ENCODE measurements at places on chromosomes 1 and 21. TPM values are rescaled to one million over a fixed set of nuclear protein-coding genes. Genes with fewer than 3 reads are reported as not detected.

DNA sequence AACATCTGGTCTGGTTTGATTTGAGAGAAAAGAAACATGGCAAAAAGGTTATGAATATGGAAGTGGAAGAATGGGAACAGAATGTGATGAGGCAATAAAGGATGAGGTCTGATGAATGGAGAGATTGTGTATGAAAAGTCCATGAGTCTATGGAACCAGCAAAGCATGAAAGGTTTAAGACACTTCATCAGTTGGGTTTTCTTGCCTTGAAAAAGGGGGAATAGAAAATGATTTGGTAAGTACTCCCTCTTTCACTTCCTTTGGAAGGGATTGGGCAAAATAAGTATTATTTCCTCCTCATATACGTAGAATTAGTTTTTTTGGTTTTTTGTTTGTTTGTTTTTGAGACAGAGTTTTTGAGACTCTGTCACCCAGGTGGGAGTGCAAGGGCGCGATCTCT, 155.8 kb downstream of the TRIM33 start:
- no peak overlapping the region for H3K27ac ChIP-seq
- H3K4me3 ChIP-seq, result no peak overlapping the region
- H3K27me3 ChIP-seq, result no peaks in the 10 kb centered on the region
- DNase-seq, result no peak
- no peaks in the 10 kb centered on the region for H3K36me3 ChIP-seq

GRCh38 chr1:234168061-234168724, 205.1 kb upstream of the COA6 start:
- no peaks in the 10 kb centered on the region for H3K4me1 ChIP-seq
- no peak for DNase-seq
- H3K27ac ChIP-seq, result no peak overlapping the region

DNA sequence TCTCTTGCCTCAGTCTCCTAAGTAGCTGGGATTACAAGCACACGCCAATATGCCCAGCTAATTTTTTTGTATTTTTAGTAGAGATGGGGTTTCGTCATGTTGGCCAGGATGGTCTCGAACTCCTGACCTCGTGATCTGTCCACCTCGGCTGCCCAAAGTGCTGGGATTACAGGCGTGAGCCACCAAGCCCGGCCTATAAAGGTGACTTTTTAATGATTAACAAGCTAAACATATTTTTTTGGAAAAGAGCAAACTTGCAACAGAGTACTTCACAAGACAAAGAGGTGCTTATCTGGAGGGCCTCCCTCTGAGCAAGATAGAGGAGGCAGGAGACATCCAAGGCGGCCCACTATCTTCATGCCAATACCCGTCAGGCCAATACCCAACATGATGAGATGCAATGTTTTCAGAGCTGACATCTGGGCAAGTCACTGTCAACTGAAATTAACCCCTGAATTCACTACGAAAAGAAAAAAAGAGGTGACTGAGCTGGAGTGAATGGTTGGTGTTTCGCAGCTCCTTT, 10.5 kb downstream of the BCAR3 start:
- no peak overlapping the region for H3K4me3 ChIP-seq
- peaks cover 50% of the 10 kb centered on the region for H3K4me1 ChIP-seq
- peaks cover 3% of the 10 kb centered on the region for H3K36me3 ChIP-seq
- no peak for DNase-seq
- no peak overlapping the region for H3K27ac ChIP-seq

DNA sequence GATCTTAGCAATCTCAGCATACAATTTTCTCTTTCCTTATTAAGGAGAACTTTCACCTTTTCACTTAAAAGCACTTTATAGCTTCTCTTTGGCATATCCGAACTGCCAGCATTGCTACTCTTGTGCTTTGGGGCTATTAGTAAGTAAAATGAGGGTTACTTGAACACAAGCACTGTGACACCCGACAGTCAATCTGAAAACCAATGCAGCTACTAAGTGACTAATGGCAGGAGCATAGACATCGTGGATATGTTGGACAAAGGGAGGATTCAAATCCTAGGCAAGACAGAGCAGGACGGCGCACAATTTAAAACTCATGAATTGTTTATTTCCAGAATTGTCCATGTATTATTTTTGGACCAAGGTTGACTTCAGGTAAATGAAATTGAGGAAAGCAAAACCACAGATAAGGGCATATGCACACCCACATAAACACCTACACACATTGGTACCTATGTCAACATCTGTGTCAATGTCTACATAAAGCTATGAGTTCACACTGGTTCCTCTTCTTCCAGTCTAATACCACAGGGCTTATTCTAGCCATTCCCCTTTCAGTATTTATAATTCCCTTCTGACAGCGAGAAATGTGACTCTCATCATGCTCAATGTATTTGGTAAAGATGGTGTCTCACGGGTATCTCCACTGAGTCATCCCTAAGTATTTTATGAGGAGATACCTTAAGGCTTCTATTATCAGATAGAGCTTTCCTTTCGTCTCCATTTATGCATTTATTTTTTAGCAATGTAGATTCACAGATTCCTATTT, 75.3 kb upstream of the RALGPS2 start:
- no peaks in the 10 kb centered on the region for H3K36me3 ChIP-seq
- H3K27me3 ChIP-seq, result no peaks in the 10 kb centered on the region
- no peak overlapping the region for H3K27ac ChIP-seq

- DNase-seq, result no peak
- H3K4me3 ChIP-seq, result no peak overlapping the region
These were observed 37.5 kb upstream of the ARF1 start for GRCh38 chr1:228044961-228045360.

- no peaks in the 10 kb centered on the region for H3K4me1 ChIP-seq
- H3K27ac ChIP-seq, result no peak overlapping the region
- no peaks in the 10 kb centered on the region for H3K27me3 ChIP-seq
- H3K36me3 ChIP-seq, result no peaks in the 10 kb centered on the region
- no peak for DNase-seq
- H3K4me3 ChIP-seq, result no peak overlapping the region
These were observed 671.6 kb upstream of the ZP4 start for GRCh38 chr1:238562341-238562740.

DNA sequence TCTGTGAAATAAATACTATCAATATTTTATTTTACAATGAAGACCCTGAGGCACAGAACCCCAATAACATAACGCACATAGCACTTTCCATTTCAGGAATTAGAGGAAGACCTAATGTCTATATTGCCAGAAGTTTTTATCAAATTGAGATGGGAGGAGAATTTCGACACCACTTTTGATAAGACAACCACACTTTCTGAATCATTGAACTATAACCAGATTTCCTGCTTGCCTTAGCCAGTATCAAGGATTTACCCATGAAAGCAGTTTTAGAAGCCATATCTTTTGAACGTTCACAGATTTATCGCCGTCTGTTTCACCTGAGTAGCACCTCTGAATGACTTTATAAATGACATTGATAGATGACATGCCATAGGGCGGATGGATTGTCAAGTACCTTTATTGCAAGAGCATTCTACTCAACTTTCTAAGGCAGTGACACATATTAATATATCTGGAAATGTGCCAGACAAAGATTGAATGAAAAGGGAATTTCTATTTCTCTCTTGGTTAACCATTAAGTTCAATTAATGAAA, 768.4 kb downstream of the LTN1 start:
- H3K27ac ChIP-seq, result no peak overlapping the region
- H3K4me3 ChIP-seq, result no peak overlapping the region
- H3K27me3 ChIP-seq, result no peaks in the 10 kb centered on the region
- peaks cover 3% of the 10 kb centered on the region for H3K4me1 ChIP-seq

GRCh38 chr1:218459878-218460711, 115.0 kb downstream of the TGFB2 start:
- DNase-seq, result peak; percentile 30
- H3K36me3 ChIP-seq, result no peaks in the 10 kb centered on the region
- no peak overlapping the region for H3K4me3 ChIP-seq
- peaks cover 24% of the 10 kb centered on the region for H3K4me1 ChIP-seq
- H3K27me3 ChIP-seq, result no peaks in the 10 kb centered on the region

- peaks cover 7% of the 10 kb centered on the region for H3K4me1 ChIP-seq
- no peak overlapping the region for H3K27ac ChIP-seq
- no peak for DNase-seq
- peaks cover 6% of the 10 kb centered on the region for H3K27me3 ChIP-seq
These were observed 973 bp downstream of the C1orf74 start for GRCh38 chr1:209783386-209783785.

DNA sequence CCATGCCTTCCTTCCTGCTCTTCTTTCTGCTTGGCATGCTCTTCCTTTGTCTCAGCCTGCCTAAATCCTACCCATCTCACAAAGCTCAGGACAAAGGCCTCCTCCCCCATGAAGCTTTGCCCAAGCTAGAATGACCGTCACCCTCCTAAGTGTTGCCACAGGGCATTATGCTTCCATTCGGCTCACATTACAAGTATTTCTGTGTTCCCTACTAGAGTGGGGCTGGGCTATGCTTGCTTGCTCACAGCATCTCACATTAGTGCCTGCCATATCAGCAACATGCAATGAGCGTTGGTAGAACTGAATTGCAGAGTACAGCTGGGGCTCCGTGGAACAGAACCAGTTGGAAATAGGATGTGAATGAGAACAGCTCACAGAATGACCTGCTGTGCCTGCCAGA, 82.8 kb downstream of the CD58 start:
- no peak overlapping the region for H3K4me3 ChIP-seq
- H3K27ac ChIP-seq, result no peak overlapping the region
- no peaks in the 10 kb centered on the region for H3K27me3 ChIP-seq
- peaks cover 7% of the 10 kb centered on the region for H3K4me1 ChIP-seq

DNA sequence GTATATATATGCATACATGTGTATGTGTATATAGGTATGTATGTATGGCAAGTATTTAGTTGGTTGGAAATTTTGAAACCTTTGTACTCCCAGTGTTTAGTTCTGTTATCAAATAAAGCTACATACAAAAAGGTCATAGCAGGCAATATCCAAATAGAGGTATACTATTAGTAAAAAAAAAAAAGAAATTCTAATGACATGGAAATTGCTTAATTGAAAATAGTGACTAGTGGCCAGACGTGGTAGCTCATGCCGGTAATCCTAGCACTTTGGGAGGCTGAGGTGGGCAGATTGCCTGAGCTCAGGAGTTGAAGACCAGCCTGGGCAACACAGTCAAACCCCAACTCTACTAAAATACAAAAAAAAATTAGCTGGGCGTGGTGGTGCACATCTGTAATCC, 351.6 kb upstream of the NR5A2 start:
- H3K27me3 ChIP-seq, result no peaks in the 10 kb centered on the region
- no peak overlapping the region for H3K27ac ChIP-seq
- DNase-seq, result no peak

GRCh38 chr21:44423312-44423821, 31.9 kb upstream of the LRRC3 start:
- H3K4me1 ChIP-seq, result no peaks in the 10 kb centered on the region
- DNase-seq, result no peak
- H3K36me3 ChIP-seq, result no peaks in the 10 kb centered on the region
- H3K4me3 ChIP-seq, result no peak overlapping the region
- H3K27ac ChIP-seq, result no peak overlapping the region

PLEKHG5 gene
- total RNA-seq, result 10.7 TPM

AGT gene
- total RNA-seq, result 2.9 TPM

OR10J1 gene
- total RNA-seq, result not detected

TFF2 gene
- not detected for total RNA-seq

All from left lung (tissue), 14 donors.